ENCODE measurements at places on chromosomes 3 and 15.
A peak's percentile ranks its signal among the peaks of the same experiment; 100 is the strongest.

DNA sequence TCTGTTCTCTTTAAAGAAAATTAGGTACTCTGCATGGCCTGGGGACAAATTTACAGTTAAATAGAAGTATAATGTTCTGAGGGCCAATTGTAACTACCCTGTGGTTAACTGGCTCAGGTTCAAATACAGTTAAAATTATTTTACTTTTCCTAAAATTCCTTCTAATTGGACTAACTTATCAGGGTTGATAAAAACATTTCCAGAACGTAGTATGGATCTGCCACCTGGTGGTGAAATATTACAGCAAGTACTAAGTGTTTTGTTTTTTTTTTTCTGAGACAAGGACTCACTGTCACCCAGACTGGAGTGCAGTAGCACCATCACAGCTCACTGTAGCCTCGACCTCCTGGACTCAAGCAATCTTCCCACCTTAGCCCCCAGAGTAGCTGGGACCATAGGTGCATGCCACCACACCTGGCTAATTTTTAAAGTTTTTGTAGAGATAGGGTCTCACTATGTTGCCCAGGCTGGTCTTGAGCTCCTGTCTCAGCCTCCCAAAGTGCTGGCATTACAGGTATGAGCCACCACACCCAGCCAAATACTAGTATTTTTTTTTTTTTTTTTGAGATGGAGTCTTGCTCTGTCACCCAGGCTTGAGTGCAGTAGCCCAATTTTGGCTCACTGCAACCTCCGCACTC, 29.2 kb downstream of the NEO1 start:
- peak; percentile 33 for DNase-seq

- no peak for DNase-seq
These were observed 17.1 kb upstream of the TPM1 start for GRCh38 chr15:63025460-63025859.

- DNase-seq = no peak
These were observed 50.8 kb upstream of the CTNNB1 start for GRCh38 chr3:41148478-41148877.

DNA sequence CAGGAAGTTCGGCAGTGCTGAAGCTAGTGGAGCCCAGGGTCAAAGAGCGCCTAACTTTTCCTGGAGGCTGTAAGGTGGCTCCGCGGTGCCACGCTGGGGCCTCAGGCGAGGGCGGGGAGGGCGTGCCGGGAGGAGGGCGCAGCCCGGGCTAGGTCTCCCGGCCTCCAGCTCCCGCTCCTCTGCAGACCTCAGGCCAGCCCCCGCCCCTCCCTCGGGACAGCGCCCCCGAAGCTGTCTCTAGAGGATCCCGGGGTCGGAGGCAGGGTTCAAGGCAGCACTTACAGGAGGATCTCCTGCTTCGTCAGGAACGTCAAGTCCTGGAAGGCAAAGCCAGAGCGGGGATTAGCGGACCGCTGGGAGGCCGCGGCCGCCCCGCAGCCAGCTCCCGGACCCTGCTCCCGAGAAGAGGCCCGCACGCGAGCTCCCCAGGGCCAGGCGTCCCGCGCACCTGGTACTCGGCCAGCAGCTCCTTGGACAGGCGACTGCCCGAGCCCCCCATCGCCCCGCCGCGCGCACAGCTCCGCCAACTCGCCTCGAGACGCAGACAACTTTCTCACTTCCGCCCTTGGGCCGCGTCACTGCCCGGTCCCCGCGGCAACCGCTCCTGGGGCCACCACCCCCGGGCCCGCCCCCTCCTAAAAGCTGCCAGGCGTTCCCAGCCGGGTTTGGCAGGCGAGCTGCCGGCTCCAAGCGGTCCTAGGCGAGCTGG, at the start of gene CIB1:
Gene CIB1, minus strand, starts transcription at position 555 of the 709 bp plus-strand sequence. Its CDS starts 56 bp downstream, at position 499.
- DNase-seq = peak; percentile 97

DNA sequence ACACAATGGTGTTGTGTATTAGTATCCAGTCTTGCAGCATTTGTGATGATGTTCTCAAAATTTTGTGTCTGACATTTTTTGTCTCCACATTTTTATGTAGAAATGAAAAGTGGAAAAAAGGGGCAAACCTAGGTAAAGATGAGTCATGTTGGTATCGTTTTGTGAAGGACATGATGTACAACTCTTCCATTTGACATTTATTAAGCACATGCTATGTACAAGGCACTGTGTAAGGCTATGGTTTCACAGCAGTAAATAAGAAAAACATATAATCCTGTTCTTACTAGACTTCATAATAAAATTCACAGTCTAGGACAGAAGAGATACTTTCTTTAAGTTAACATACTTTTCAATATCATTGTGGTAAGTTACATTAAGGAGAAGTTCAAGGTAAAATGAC, 143.5 kb upstream of the CNTN4 start:
- DNase-seq = no peak

DNA sequence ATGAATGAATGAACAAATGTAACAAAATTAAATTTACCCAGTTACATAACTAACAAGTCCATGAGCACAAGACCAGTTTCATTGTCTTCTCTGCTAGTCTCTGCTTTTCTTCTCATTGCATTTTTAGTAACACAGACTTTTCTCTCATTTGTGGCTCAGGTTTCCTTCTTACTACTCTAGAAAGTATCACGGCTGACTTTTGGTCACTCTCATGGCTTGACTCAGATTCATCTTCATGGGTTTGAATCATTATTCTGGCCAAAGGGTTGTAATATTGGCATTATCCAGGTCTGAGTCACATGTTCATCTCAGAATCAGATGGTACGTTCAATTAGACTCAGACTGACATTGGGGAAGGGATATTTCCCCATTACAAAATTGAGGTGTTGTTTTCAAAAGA, 121.5 kb upstream of the SATB1 start:
- no peak for DNase-seq

- no peak for DNase-seq
These were observed 19.8 kb upstream of the LOXL1 start for GRCh38 chr15:73906346-73907034.

GRCh38 chr3:69419276-69419675, 33.4 kb upstream of the FRMD4B start:
- no peak for DNase-seq

DNA sequence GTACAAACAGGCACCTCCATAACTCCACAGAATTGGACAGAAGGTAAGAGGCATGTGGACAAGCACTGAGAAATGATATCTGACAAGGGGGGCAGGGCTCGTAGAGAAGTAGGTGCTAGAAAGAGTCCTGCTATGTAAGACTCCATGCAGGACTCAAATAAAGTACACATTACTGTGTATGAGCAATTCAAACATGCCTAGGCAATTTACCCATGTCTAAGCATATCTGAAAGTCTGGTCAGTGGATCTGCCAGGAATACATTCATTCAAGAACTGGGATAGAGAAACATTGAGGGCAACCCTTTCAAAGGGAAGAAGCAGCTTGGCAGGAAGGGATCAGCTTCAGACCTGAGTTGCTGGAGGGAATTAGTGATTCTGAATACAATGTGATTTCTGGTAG, 174.1 kb upstream of the MCTP2 start:
- no peak for DNase-seq

All from activated T-cell treated with anti-CD3 and anti-CD28 coated beads, Interleukin-2, amount 50 U/mL, for 24 hours (primary cell).